ENCODE measurements at places on chromosomes 6 and 20.

DNA sequence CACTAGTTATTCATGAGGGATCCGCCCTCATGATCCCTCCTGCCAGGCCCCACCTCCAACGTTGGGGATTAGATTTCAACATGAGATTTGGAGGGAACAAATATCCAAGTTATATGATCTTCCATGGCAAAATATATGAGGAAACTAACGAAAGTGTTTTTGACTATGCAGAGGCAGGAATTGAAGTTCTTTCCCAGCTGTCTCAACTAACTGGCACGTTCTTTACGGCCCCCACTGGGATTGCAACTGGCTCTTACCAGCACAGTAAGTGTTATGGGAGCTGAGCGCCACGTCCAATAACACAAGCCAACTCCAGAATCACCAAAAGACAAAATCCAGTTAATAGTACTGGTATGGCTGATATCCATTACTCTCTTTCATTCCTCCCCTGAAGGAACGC, 66.6 kb downstream of the ECT2L start:
- no peak for DNase-seq

DNA sequence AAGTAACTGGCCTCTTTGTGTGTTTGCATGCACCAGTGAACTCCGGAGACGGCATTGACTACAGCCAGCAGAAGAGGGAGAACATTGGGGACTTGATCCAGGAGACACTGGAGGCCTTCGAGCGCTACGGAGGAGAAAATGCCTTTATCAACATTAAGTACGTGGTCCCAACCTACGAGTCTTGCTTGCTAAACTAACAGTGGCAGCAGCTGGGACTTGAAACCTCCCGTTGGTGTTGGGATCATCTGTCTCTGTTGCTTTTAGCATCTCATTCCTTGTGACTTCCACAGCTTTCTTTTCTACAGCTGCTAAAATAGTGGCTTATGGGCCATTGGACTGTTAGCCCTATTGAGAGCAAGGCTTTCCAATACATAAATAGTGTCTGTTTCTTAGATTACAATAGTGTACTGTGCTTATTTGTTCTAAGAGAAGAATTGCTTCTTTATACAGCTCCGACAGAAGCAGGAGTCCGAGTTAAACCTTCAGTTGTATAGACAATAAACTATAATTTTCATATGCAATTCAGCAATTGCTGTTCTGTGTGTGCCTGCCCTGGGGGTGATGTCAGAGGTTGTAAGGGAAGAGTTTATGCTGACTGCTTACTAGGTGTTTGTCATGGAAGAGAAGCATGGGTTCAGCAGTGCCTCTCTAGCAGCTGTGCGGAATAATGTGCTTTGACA, 99.6 kb upstream of the QKI start:
- DNase-seq: no peak

GRCh38 chr6:82616386-82617028, 252.9 kb downstream of the TPBG start:
- DNase-seq: no peak

DNA sequence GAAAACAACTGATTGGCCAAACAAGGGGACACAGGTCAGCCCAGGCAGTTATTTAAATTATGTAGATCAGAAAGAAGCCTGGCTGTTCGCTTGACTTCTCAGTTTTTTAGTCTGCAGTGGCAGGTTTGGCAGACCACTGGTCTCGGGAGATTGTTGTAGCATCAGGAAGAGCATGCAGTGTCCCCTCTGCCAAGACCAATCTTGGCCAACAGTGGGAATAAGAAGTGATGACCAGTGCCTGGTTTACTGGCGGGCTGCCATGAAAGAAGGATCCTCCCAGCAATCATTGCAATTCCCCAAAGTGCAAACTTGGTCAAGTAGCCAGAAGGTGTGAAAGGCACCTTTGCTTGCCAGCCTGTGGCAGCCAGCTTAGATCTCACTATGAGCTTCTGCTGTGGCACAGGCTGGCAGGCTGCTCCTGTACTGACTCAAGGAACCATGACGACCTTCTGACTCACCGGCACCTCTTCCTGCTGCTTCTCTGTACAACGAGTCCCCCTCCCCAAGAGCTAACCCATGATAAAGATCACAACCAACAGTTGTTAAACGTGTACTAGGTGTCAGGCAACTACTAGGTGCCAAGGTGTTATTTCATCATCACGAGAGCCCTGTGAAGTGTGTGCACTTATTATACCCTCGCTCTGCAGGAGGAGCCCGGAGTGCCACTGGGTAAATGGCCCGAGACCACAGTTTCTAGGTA, 76.8 kb upstream of the DUSP22 start:
- no peak for DNase-seq

DNA sequence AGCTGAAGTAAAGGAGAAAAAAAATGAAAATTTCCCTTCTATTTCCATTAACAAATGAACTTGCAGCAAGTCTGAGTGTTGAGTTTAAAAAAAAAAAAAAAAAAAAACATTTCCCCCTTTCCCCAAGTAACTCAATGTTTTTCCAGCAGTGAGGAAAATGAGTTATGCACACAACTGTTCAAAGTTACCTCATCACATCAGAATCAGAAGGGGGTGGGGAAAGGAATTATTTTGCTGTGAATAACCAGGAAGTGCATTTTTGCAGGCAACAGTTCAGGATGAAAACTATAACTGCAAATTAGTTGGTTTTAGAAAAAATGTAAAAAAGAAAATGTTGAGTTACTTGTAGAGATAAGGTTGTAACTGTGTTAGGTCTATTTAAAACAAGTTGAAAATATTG, 568.9 kb upstream of the CITED2 start:
- peak; percentile 50 for DNase-seq

DNA sequence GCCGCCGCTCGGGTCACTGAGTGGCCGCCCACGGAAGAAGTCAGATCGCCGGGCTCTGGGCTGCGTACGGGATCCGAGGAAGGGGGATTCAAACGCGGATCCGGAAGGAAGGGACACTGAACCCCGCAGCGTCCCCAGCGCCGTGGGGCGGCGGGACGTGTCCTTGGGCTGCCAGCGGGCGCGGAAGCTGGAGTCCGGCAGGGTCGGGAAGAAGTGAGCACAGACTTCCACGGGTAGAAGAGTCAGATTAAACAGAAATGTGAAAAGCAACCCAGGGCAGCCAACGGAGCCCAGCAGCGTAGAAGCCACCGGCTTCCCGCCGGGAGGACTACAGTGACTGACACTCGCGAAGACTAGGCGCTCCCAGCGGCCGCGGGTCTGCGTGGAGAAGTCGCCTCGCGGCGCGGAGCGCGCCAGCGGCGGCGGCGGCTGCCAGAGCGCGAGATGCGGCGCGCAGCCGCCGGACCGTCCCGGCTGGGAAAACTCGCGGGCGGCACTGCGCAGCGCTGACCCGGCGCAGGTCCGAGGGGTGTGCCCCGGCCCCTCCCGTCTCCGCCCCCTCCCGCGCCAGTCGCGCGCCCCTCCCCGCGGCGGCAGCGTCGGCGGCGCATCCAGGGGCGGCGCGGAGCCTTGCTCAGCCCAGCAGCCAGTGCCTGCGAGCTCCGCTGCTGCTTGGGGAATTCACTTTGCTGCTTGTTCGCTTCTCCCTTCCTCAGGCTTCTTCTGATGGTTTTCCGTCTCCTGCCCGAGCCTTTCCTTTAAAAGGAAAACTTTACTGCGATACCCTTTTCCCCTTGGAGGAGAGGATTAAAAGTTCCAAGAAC, at the start of gene SAMD5:
Gene SAMD5, plus strand, starts transcription at position 649 of the 824 bp plus-strand sequence. CDS start 239 bp downstream, outside the sequence.
- peak; percentile 61 for DNase-seq

DNA sequence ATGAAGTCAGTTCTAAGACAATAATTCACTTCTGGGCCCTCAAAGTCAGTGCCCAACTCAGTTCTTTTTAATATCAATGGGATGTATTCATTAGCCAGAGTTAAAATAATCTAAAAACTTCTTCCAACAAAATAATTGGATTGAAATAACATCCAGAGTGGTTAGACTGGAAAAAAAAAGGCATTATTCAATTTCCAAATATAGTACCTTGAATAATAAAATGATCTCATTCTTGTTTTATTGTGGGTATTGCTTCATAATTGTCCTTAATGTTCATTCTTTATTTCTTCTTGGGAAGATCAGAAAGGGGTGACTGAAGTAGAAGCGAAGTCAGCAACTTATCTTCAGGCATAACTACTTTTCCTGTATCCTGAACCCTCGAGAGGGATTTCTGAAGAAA, 85.1 kb upstream of the JARID2 start:
- DNase-seq: no peak

GRCh38 chr6:26161322-26161721, 74.1 kb downstream of the HFE start:
- no peak for DNase-seq

GRCh38 chr6:14598017-14598864, 480.7 kb downstream of the CD83 start:
- DNase-seq: no peak

GRCh38 chr20:41428285-41428684, 61.7 kb upstream of the EMILIN3 start:
- no peak for DNase-seq

DNA sequence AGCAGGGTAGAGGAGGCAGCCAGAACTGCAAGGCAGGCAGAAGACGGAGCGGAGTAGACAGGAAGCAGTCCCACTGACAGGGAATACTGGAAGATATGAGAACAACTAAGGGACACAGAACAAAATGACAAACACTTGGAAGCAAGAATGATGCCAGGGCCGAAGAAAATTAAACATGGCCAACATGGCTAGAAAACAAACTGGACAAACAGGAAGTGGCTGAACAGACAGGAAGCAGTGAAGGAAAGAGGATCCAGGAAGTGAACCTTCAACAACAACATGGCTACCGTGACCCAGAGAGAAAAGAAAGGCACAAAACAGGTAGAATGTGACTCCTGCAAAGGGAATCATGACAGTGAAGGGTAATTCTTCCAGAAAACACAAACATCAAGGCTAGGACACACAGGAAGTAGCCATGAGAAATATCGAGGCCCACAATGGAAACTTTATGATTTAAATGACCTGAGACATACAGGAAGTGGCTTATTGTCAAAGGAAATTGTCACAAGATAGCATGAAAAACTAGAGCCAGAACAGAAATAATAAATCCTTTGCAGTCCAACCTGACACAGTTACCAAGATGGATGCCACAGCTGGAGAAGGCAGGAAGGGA, 9.1 kb downstream of the COL11A2 start:
- no peak for DNase-seq

- no peak for DNase-seq
Measured at GRCh38 chr6:167441715-167442206, 116.9 kb downstream of the TTLL2 start.

- no peak for DNase-seq
Measured at GRCh38 chr6:3898265-3898994, 49.3 kb downstream of the FAM50B start.

GRCh38 chr6:153160221-153160620, 29.1 kb upstream of the RGS17 start:
- DNase-seq: no peak
